ENCODE measurements at places on chromosomes 12 and 14.

GRCh38 chr12:2543801-2544200 is 251.0 kb upstream of the FKBP4 start:
- DNase-seq, result no peak

DNA sequence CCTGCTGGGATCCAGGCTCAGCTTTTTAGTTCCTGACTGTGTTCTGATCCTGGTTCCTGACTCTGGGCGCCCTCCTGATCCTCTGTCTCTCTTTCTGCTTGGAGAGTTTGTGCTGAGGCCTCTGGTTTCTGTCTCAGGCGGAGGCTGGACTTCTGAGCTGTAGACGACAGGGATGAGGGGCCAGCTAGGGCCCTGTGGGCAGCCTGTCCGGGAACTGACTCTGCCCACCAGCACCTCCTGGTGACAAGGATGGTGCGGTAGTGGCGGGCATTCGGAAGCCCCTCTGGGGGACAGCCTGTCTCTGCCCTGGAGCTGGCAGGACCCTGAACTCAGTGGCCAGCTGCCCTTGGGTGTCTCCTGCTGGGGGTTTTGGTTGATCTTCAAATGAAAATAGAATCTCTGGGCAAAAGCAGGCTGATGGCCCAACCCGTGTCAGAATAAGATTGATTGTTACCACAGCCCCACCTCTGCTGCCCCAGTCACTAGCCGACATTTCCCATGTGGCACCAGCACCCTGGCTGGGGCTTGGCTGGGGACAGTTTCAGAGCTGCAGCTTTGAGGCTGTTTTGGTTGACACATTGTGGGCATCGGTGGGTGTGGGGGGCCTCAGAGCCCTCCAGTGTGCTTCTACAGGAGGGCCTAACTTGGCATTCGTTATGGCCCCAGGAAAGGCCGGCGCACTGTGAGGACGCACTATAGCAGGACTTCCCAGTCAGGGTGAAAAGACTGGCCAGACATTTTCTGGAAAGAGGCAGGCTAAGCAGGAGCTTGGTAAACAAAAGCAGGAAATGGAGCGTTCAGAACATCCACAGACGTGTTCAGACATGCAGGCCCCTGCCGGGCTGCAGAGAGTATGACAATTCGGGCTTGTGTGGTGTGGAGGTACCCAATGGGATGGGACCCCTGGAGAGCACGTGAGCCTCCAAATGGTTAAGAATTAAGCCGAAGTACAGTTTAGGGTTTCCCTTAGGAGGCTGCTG is 16.2 kb downstream of the KRT80 start:
- no peak for DNase-seq

DNA sequence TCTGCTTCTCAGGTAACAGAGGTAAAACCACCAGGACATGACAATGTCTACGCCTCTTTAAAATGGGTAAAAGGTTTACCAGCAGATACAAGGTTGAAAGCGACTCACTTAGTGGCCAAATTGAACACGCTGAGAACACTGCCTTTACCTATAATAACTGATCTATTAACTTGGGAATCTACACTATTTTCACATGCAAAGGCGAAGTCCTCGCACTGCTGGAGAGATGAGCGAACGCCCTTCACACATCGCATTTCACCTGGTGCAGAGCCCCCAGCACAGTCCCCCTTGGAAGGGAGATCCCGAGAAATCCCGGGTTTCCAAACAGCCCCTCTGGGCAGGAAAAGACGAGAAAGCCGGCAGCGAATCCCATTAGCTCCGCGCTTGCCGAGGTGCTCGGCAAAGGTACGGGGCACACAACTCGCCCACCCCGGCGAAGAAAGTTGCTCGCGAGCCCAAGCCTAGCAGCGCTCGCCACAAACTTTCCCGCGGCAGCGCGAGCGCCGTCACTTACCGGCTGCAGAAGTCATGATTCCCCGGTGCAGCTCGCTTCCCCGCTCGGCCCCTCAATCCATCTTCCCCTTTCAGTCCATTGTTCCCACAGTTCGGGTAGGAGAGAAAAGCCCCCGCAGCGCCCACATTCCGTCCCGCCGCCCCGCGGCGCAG is 423 bp downstream of the FGD6 start:
- peak; percentile 23 for DNase-seq

GRCh38 chr12:4540170-4540569 is 1.5 kb downstream of the RAD51AP1 start:
- DNase-seq, result no peak

GRCh38 chr12:101599771-101600484 is 5.2 kb downstream of the MYBPC1 start:
- DNase-seq, result no peak

DNA sequence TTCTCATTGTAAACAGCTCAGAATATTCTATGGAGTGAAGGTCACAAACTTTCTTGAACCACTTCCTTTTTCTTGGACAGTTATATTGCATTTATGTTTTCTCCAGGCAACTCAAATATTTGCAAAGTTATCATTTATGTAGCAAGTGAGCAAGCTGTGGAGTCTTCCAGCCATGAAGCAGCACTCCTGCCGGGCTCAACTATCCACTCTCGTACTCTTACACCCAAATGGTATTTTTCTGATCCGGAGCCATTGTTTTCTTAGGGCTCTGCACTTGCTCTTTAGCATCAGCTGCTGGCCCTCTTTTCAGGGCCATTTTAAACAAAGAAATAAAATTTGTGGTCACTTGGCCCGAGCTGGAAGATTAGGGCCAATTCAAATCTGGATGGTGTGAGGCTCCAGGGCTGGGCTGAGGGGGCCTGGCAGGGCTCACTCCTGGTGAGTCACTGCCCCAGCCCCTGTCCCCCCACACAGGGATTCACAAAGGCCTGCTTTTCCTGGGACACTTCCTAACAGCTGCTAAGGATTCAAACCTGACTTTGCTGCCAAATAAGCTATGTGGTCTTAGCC is 19.7 kb downstream of the SYNE3 start:
- no peak for DNase-seq

- DNase-seq, result no peak
These were observed 20.6 kb downstream of the BDKRB2 start for GRCh38 chr14:96225213-96225612.

- no peak for DNase-seq
These were observed 55.8 kb downstream of the BCL11B start for GRCh38 chr14:99216191-99216590.

GRCh38 chr14:31990926-31991572 is 86.1 kb upstream of the ARHGAP5 start:
- no peak for DNase-seq

DNA sequence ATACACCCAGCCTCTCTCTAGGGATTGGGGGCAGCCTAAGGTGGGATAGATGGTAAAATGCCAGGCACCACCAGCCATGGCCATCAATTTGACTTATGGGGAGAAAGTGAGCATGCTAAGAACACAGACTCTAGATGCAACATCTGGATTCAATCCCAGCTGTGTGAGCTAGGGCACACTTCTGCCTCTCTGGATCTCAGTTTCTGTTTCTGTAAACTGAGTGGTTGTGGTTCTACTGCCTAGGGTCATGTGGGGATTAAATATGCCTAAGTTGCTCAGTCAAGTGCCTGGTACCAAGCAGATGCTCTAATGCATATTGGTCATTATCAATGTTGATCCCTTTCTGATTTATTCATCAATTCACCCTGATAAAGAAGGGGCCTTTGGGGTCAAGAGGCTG is 12.6 kb upstream of the OAS1 start:
- DNase-seq, result no peak

DNA sequence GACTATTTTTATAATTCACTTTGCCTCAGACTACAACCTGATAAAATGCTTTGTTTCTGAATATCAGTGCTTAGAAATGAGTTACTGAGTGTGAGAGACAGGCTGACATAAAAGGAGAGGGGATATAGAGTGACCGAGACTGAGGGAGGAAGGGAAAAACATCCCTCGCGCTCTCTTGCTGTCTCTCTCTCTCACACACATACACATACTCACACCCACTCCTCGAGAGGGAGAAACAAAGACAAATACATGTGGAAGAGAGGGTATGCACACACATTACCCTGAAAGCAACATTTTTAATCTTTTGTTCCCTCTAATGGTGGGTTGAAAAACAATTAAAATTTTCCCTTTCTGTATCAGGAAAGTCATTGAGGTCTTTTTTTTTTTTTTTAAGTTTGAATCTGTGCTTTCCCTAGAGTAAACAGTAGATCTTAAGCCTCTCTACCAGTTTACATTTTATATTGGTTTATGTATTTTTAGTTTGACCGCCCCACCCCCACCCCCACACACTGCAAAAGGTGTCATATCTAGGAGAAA is 45.3 kb downstream of the FRS2 start:
- DNase-seq, result no peak

GRCh38 chr12:2417481-2418160 is 364.8 kb downstream of the CACNA1C start:
- DNase-seq, result no peak

DNA sequence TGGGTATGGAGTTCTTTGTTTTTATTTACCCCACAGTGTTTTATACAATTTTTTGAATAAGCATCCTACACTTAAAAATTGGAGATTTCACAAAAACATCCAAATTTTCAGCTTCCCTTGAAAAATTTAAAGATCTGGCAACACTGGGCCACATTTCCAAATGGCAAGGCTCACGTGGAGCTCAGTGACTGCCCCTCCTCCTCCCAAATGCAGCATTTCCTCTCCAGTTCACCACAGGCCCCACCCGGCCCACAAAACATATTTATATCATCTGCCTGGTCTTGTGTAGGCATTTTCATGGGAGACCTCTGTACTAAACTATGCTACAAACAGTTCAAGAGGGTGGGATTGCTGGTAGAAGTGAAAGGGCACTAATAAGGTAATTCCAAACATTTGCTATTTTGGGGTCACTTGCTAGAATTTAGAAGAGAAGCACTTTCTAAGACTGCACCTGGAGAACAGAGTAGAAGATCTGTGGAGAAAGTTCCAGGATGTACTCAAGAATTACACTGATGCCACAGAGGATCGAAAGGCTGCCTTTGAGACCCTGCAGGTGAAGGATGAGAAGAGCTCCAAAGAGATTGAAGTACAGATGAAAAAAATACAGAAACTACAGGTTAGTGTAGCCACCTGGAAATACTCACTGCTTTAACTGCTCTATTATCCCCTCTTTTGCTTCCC is 7.3 kb downstream of the FKBP11 start:
- DNase-seq, result peak; percentile 61

GRCh38 chr12:57864442-57865083 is 18.0 kb upstream of the CTDSP2 start:
- no peak for DNase-seq

- no peak for DNase-seq
These were observed 19.2 kb upstream of the LRIG3 start for GRCh38 chr12:58939399-58940100.

DNA sequence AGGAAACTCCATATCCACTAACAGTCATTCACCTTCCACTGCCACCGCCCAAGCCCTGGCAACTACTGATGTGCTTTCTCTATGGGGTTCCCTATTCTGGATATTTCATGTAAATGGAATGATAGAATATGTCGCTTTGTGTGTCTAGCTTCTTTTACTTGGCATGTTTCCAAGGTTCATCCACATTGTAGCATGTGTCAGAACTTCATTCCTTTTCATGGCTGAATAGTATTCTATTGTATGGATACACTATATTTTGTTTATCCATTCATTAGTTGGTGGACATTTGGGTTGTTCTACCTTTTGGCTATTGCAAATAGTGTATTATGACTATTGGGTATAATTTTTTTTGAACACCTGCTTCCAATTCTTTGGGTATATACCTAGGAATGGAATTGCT is 8.6 kb downstream of the POU6F1 start:
- no peak for DNase-seq

DNA sequence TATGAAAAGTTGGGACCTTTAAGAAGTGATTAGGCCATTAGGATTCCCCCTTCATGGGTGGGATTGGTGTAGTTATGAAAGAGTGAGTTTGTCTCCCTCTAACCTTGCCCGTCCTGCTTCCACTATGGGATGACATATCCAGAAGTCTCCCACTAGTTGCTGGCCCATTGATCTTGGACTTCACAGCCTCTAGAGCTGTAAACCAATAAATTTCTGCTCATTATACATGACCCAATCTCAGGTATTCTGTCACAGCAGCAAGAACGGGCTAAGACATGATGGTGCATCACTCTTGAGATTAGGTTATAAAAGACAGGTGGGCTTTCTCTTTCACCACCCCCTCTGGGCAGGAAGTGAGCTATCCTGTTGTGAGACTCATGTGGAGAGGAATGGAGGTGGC is 8.6 kb upstream of the SMOC1 start:
- no peak for DNase-seq

GRCh38 chr12:49294804-49295081 is 204 bp upstream of the PRPH start:
- DNase-seq, result no peak

DNA sequence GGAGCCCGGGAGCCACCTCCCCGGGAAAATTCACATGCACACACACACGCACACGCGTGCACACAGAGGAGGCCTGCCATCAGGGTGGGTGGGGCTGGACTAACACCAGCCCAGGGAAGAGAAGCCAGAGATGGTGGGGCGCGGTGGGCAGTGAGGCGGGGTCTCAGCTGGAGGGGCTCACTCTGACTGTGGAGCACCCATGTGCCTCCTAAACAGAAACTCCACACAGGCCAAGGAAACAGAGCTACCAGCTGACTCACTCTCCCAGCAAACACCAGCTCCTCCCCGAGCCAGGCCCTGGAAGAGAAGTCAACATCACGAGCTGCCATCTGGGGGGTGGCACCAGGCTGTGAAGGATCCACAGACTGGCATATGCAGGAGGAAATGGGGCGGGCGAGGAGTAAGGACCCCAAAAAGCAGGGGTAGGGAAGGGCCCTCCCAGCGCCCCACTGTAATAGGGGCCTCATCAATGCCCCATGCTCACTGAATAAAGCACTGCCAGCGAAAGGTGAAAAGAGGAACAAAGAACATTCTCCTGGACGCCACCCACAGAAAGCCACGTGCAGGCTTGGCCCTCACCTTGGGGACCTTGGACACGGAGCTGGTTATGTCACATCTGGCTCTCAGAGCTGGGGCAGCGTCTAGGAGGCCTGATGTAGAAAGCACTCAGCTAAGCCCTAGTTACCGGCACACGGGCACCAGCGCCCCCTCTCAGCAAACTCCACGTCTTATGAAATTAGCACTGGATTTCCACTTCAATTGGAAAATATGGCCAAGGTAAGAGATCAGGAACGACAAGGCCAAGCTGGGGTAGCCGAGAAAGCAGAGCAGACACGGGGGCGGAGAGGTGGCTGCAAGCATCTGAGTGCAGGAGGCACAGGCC is 8.4 kb upstream of the INF2 start:
- DNase-seq, result no peak

DNA sequence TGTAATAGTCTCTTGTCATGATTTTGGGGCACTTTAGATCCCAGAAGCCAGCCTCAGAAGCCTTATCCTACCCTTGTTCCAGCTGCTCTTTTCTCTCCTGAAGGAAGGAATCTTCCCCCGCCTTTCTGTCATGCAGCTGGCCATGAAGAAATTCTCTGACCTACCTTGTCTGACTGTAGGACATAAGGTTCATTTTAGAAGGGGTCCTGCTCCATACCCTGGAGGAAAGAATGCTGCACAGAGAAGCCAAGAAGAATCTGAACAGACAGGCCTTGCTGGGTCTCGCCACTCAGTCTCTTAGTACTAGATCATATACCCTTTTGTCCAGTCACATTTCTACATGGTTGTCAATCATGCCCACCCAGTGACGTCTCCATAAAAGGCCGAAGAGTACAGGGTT is 6.2 kb upstream of the TMCC3 start:
- no peak for DNase-seq
